ENCODE measurements at places on chromosomes 7 and 10. TPM values are rescaled to one million over a fixed set of nuclear protein-coding genes. Genes with fewer than 3 reads are reported as not detected.

TLL2 gene
- total RNA-seq, result 0.90 TPM

FAM171A1 gene
- 25.3 TPM for total RNA-seq

AMPH gene
- 37.0 TPM for total RNA-seq

ZNF425 gene
- 5.1 TPM for total RNA-seq

ADIRF gene
- total RNA-seq, result 703 TPM

SLC13A1 gene
- total RNA-seq, result not detected

ACHE gene
- 3.0 TPM for total RNA-seq

TNRC18 gene
- total RNA-seq, result 241 TPM

BEND7 gene
- 10.8 TPM for total RNA-seq

GLRX3 gene
- 34.5 TPM for total RNA-seq

ATOH7 gene
- not detected for total RNA-seq

CDC14C gene
- not detected for total RNA-seq

KMT2E gene
- total RNA-seq, result 91.4 TPM

CLEC2L gene
- 3.1 TPM for total RNA-seq

PRR15 gene
- 4.8 TPM for total RNA-seq

KAZALD1 gene
- 4.0 TPM for total RNA-seq

SPDYE2B gene
- total RNA-seq, result not detected

GPR26 gene
- not detected for total RNA-seq

FXYD4 gene
- not detected for total RNA-seq

DIP2C gene
- total RNA-seq, result 31.4 TPM

NKX6-2 gene
- total RNA-seq, result 10.3 TPM

ANKMY2 gene
- 10.0 TPM for total RNA-seq

THNSL1 gene
- total RNA-seq, result 2.1 TPM

ERVW-1 gene
- not detected for total RNA-seq

MCM10 gene
- not detected for total RNA-seq

IKZF1 gene
- total RNA-seq, result 9.6 TPM

STRIP2 gene
- total RNA-seq, result 0.30 TPM

ADAM12 gene
- total RNA-seq, result 10.5 TPM

ABCB8 gene
- 49.0 TPM for total RNA-seq
